Activated gamma-delta T cell treated with Interleukin-2 at 50 U/mL for 16 hours (primary cell): ENCODE measurements at places on chromosomes 16 and 17.

DNA sequence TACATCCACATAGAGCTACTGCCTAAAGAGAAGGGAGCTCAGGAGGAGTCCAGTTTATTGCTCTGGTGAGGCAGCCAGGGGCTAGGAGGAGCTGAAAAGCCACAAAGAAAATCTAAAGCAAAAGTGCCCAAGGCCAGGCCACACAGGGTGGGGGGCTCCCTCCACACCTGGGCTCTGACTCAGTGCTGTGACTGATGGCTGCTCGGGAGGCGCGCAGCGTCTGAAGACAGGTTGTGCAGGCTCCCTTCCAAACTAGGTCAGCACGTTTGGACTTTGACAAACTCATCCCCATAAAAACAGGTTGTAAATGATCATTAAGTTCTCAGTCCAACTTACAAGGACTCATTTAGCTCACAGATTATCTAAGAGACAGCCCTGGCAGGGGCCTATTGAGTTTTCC, 22.2 kb upstream of the LCMT1 start:
- no peak for DNase-seq

DNA sequence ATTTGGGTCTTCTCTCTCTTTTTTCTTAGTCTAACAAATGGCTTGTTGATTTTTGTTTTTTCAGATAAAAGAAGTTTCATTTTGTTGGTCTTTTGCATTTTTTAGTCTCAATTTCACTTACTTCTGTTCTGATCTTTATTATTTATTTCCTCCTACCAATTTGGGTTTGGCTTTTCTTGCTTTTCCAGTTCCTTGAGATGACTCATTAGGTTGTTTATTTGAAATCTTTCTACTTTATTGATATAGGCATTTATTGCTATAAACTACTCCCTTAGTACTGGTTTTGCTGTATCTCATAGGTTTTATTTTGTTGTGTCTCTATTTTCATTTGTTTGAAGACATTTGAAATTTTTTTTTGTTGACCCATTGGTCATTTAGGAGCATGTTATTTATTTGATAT, 152.2 kb upstream of the MPHOSPH6 start:
- DNase-seq = no peak

DNA sequence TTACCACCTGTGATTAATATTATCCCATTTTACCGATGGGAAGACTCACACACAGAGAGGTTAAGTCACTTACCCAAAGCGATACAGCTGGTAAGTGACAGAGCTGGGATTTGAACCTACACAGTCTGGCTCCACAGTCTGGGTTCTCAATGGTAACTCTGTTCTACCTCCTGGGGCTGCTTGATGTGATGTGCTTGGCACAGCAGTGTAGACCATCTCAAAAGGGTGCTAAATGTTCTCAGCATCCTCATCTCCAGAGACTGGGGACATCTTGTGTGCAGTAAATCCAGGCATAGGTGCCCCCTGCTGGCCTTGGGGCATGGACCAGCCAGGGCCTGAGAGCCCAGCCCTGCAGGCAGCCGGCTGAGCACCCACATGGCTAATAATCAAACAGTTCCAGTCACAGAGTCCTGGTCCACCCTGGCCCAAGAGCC, 15.4 kb upstream of the KATNB1 start:
- DNase-seq = peak; percentile 40

DNA sequence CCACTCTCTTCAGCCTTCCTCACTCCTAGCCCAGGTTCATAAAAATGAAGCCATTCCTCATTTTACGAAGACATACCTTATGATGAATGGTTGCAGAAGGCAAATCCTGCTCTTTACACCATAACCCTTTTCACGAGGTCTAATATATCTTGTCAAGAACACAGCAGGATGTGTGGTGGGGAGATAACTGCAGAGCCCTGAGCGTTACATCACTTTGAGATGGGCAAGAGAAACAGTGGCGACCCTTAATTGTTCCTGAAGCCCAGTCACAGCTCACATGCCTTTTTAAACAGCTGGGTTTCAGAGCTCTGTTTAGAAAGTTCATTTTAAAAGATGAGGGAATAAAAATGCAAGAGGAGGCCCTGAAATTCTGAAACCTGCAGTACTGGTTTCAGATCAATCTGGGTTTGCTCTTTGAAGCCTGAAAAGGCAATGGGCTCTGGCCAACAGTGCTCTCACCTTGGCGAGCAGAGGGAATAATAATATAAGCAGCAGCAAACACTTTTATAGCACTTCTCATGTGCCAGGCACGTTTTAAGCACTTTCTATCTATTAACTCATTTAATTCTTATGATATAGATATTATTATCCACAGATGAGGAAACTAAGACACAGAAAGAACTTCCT, 2.9 kb downstream of the FAM117A start:
- DNase-seq = no peak

GRCh38 chr17:34582185-34582900, 3.0 kb downstream of the TMEM132E start:
- no peak for DNase-seq

DNA sequence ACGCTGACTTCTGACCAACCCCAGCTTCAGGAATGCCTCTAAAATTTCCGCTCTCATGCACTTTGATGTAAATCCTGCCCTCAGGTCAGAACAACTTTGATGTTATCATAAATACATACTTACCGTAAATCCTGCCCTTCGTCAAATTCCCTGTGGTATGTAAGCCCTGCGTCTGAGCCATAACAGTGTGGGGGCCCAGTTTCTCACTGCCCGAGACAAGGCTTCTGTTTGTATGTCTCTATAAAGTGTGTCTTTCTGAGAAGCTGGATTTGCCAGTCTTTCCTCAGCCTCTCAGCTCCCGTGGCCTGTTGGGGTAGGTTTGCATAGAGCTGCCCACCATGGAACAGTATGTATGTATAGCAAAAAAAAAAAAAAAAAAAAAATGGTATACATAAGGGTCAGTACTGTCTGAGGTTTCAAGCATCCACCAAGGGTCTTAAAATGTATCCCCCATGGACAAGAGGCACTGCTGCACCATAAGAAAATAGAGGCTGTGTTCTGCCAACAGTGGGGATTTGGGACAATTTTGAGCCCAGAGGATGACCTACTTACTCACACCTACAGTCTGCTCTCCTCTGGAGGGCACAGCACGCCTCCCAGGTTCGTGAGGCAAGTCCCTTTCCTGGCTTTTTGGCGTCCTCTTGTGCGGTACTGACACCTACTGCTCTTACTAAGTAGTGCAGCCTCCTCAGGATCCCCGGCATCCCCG, 17.5 kb downstream of the PRMT7 start:
- DNase-seq = peak; percentile 77

DNA sequence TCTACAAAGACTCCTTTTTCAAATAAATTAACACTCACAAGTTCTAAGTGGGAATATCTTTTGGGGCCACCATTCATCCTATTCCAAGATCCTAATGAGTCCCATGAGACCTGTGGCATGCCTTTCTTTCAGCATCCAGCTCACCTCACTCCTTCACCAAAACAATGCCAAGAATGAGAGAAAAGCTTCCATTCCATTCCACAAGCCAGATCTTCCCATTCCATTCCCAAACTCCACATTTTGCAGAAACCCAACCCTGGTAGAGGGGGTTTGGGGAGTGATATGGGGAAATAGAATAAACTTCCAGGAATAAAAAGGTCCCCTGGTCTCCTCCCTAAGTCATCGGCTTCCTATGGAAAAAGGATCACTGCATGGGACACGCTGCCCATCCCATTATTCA, 392.2 kb downstream of the NPIPA8 start:
- no peak for DNase-seq

DNA sequence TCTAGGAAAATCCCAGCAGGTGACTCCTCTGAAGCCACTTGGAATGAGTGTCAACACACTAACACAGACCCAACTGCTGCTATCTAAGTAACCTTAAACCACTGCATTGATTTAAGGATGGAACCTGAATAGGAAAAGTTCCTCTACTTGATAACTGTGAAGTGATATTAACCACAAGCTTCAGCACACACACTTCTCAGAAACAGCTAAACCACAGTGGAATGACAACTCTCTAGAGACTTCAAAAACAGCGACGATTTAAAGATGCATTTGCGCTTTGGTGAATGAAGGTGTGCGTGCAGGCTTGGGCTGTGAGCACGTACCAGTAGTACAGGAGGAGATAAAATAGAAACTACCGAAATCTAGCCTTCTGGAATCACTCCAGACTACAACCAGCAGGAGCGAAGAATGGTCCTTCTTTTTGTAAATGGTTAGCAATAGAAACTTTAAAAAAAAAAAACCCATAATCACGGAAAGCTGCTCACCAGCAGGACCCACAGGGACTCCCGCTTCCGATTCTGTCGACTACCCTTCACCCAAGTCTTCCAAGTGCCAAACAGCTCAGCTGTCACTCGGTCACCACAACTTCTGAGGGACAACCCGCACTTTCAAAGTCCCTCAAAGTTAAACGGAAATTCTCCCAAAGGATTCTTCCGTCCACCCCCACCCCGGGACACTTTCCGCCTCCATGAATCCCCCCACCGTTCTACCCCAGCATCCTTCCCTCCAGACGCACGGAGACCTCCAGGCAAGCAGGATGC, 137.7 kb upstream of the CORO6 start:
- peak; percentile 51 for DNase-seq

DNA sequence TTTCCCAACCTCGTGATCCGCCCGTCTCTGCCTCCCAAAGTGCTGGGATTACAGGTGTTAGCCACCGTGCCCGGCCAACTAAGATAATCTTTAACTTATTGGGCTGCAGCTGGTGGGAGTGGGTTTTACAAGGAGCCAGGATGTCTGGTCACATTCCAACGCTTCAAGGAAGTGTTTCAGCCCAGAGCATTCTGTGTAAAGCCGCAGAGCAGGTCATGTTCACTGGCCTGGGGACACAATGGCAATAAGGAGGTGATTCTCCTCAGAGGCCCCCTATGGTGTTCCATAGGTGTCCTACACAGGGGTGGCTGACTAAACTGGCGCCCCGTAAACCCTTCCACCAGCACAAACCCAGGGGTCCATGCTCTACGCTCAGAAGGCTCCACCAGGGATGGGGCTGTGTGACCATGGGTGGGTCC, 1.2 kb downstream of the QPRT start:
- DNase-seq = no peak

- DNase-seq = no peak
These were observed 225.4 kb downstream of the CNTNAP4 start for GRCh38 chr16:76502555-76502954.

GRCh38 chr16:66901626-66902025, 17.1 kb downstream of the CDH16 start:
- no peak for DNase-seq

- DNase-seq = no peak
These were observed 31.0 kb downstream of the POLR3E start for GRCh38 chr16:22328081-22328725.

DNA sequence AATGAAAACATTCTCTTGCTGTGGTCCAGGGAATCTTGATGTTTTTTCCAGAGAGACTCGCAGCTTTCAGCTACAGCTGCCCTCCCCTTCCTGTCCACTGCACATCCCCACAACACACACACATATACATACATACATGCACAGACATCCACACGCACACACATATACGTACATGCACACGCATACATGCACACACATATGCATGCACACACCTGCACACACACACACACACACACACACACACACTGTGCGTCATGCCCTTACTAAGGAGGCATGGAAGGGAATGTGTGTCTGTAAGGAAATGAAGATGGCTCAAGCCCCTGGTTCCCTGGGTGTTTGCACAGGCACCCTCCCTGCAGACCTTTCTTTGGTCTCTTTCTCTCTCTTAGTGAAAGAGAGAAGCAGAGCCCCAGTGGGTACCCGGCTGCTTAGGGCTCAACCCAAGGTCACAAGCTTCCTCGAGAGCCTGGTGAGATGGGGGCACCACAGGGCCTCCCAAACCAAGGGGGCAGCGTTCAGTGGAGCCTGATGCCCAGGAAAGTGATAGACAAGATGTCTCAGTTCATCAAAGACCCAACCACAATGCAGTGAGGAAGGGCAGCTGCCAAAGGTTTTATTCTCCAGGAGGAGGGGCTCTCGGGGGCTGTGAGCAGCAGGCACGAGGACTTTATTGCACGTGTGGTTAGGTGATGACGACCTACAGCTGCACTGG, 33.3 kb downstream of the TNFRSF13B start:
- no peak for DNase-seq

- DNase-seq = no peak
These were observed 631 bp downstream of the TRAF7 start for GRCh38 chr16:2155977-2156848.

GRCh38 chr17:17297217-17297616, 6.0 kb upstream of the NT5M start:
- no peak for DNase-seq

GRCh38 chr17:497241-498034, 144.8 kb upstream of the RPH3AL start:
- DNase-seq = no peak

- no peak for DNase-seq
These were observed 70.0 kb upstream of the TNRC6C start for GRCh38 chr17:77888242-77889134.

GRCh38 chr17:50095626-50096037, 481 bp downstream of the PDK2 start:
- no peak for DNase-seq

GRCh38 chr17:80106176-80106575, 4.8 kb downstream of the GAA start:
- DNase-seq = no peak

GRCh38 chr17:70329721-70330120, 160.4 kb downstream of the KCNJ2 start:
- DNase-seq = no peak

DNA sequence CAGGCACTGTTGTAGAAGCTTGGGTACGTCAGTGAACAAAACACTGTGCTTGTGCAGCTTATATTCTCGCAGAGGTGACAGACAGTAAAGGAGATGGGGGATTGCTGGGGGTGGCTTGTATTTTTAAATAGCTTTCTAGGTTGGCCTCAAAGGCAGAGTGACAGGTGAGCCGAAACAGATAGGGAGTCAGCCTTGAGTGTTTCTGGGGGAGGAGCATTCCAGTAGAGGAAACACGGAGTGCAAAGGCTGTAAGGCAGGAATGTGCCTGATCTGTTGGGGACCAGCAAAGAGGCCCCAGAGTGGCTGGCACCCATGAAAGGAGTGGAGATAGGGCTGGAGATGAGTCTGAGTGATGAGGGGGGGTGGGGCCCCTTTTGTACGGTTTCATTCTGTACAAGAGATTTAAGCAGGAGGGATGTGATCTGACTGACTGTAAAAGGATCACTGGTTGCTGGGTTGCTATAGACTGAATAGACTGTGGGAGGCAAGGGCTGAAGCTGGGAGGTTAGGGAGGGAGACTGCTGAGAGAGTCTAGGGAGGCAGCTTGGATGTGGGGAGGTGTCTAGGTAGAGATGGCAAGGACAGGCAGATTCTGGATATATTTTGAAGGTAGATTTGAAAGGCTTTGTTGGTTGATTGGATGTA, 15.2 kb downstream of the NUP93 start:
- DNase-seq = no peak

GRCh38 chr16:84800158-84800978, 19.4 kb upstream of the CRISPLD2 start:
- DNase-seq = no peak

- DNase-seq = no peak
These were observed 52.9 kb upstream of the LGALS9 start for GRCh38 chr17:27577884-27578717.

GRCh38 chr16:85970016-85970733, 71.2 kb downstream of the IRF8 start:
- no peak for DNase-seq

GRCh38 chr17:260031-260791, 78.8 kb upstream of the DOC2B start:
- DNase-seq = no peak
